ENCODE measurements at places on chromosomes 4 and X.

DNA sequence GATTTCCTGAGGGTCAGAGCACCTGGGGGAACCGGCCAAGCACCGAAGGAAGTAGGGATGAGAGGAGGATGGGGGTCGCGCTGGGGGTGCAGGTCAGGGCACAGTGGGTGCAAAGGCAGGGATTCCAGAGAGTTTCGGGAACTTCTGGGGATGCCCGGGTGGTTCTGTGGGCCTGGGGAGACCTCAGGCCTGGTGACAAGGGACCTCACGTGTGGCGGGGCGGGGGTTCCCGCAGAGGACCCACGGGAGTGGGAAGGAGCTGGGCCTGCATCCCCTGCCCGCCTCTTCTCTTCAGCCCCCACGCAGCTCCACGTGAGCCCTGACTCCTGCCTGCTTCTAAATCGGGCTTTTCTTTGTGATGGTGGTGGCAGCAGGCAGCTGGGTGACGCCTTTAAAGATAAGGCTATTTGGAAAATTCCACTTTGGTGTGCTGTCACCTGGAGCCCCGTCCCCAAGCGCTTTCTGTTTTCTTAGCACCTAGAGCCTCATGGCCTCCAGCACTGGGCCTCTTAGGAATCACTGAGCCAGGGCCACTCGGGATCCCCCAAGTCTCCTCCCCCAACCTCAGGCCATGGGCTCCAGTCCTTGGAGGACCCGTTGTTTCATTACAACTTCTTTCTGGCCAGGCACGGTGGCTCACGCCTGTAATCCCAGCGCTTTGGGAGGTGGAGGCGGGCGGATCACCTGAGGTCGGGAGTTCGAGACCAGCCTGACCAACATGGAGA lies 7.1 kb upstream of the TBC1D14 start:
- DNase-seq: no peak

DNA sequence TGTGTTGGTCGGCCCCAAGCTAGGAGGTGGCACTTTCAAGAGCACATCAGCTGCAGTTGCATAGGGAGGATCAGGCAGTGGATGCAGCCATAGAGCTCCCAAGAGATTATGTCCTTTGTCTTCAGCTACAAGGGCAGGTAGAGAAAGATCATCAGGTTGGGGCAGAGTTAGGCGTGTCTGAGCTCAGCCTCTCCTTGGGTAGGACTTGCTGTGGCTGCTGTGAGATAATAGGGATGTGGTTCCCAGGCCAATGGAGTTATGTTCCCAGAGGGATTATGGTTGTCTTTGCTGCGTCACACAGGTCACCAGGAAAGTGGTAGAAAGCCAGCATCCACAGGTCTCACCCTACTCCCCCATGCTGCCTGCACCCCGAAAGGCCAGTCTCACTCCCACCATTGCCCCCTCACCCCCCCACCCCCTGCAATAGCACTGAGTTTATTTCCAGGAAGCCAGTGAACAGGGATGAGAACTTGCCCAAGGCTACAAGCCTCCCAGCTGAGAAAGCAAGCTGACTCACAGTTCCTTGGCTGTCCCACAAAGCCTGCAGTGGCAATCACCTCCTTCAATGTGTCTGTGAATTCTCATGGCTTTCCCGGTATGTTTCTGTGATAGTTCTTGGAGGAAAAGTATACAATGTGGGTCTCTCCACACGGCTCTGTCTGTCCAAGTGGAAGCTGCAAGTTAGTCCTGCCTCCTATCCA lies 148.4 kb downstream of the STPG2 start:
- no peak for DNase-seq

- no peak for DNase-seq
These were observed 43.0 kb upstream of the KCNIP4 start for GRCh38 chr4:21991562-21991961.

DNA sequence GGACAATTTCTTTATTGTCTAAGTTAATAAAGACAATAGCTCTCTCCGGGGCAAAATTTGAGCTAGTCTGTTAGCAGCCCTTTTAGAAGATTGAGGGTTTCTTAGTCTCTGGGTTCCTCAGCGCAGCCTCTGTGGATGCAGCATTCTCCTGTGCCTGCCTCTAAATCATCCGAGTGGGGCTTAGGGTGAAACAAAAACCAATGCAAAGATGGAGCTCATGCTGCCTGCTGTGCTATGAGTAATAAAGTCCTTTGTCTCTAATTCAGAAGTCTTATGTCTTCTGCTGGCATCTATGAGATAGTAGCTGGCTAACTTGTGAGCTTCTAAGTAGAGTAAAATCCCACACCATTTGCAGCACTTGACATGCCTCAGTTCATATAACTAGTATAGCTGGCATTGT lies 67.9 kb downstream of the ANKRD50 start:
- DNase-seq: no peak

DNA sequence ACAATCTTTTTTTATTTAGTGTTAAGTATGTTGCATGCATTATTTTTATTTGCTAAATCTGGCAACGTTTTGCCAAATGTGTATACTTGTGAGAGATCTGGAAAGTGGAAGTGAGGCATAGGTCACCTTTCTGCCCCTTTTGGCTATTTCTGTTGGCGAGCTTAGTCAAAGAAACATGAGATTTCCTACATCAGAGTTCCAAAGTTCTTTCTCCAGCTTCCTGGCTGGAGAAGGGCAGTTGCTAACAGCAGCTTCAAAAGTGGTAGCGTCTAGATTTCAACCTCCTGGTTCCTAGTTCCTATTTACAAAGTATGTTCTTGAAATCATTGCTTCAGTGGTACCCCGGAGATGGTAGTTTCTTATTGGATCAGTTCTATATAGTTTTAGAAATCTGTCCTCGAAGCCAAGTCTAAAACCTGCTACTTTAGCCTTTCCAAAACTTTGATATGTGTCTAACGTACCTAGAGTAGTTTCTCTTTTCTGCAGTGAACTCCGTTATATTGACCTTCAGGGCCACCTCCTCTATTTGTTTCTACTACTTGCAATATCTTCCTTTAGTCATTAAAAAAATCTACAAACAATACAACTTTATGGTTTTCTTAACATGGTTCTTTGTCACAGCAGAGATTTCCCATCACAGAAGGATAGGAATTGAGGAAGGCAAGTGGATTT lies 455.8 kb upstream of the FTHL17 start:
- DNase-seq: no peak

DNA sequence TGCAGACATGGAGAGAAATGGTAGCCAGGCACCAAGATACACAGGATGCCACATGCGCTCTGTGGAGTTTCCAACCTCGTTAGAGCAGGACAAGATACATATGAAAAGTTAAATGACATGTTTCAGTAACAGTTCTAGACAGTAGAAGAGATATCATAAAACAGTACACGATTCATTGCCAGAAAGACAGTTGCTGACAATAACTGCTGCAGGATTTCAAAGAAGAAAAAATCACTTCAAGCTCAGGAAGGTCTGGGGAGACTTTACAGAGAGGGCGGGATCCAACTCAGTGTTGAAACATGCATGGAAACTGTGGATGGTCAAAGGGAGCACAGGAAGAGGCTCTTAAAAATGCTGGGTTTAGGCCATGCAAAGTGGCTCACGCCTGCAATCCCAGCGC lies 31.0 kb downstream of the DCTD start:
- DNase-seq: no peak

DNA sequence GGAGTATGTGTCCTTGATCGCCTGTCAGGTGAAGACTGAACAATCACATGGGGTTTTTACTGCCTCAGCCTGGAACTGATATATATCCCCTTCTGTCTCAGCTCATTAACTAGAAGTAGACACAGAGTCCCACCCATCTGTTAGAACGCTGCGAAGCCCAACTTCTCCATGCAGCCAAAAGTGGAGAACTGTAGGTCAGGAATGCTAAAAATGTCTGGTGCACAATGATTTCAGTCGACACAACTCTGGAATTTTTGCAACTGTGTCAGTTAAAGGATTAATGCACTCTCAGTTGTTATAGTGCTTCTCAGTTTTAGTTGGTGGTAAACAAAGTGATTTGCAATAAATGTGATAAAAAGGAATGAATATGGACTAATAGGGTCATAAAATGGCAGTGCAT lies 287.2 kb downstream of the INPP4B start:
- DNase-seq: no peak
